ENCODE measurements at places on chromosomes 5 and 9.

DNA sequence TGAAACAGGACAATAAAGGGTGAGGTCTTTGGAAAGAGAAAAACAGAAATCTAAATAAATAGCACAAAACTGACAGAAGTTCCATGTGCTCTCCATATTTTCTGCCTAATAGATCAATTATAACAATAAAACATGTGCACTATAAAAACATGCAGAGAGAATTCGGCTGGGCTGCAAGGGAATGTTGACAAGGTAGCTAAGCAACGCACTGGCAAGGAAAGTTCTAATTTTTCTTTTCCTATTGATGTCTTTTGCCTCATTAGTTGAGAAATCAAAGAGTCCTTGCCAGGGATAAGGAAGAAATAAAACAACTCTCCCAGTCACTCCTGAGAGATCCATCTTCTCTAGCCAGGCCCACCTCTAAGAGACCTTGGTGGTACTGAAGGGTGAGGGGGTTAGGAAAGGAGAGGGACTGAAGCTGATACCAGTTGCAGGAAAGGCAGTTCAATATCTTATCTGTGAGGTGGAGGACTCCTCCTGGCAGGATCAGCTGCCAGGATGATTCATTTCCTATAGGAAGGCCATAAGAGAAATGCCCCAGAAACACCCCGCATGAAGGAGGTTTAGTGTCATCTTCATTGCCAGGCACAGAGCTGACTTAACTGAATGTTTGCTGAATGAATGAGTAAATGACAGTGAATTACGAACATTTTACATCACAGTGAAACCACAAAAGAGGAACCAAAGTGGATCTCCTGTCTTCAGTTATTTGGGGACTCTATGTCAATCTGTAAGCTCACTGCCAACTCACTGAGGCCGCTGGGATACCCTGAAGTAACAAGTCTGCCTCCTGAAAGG lies 63.7 kb upstream of the IFNK start:
- no peak for DNase-seq

DNA sequence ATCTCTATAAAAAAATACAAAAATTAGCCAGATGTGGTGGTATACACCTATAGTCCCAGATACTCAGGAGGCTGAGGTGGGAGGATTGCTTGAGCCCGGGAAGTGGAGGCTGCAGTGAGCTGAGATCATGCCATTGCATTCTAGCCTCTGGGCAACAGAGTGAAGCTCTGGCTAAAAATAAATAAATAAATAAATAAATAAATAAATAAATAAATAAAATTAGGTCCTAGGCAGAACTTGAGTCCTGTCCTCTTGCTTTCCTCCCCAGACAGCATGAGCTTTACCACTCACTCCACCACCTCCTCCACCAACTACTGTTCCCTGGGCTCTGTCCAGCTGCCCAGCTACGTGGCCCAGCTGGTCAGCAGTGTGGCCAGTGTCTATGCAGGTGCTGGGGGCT lies 31.6 kb upstream of the SPZ1 start:
- no peak for DNase-seq

DNA sequence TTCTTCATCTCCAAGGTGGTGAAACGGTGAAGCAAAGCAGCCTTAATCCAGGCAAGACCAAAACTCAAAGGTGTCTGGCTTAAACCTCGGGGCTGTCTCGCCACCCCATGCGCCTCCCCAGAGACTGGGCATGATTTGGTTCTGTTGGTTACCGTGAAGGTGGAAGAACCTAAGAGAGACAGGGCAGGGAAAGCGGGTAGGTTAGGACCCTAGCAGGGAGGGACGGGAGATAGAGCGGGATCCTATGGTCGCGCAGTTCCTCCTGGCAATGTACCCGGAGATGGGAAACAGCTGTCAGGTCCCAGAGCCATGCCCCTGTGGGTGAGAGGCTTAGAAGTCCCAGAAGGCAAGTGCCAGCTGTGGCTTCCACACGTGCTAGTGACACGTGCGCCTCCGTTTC lies 418.3 kb upstream of the IRX1 start:
- DNase-seq: no peak

DNA sequence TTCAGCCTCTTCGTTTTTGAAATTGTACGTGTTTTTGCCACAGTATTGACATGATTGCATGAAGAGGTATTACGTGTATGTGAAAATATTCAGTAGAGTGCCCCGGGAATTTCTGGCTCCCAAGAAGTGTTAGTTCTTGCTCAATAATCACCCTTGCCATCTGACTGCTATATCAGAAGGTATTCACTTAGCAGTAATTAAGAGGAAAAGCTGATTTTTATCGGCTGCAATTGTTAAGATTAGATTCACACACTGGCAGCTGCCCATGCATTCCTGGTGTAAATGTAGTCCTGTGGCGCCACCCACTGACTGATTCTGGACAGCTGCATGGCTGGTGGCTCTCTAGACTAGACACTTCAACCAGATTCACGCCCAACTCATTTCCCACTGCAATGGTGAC lies 440.1 kb upstream of the ADAMTS16 start:
- DNase-seq: no peak

DNA sequence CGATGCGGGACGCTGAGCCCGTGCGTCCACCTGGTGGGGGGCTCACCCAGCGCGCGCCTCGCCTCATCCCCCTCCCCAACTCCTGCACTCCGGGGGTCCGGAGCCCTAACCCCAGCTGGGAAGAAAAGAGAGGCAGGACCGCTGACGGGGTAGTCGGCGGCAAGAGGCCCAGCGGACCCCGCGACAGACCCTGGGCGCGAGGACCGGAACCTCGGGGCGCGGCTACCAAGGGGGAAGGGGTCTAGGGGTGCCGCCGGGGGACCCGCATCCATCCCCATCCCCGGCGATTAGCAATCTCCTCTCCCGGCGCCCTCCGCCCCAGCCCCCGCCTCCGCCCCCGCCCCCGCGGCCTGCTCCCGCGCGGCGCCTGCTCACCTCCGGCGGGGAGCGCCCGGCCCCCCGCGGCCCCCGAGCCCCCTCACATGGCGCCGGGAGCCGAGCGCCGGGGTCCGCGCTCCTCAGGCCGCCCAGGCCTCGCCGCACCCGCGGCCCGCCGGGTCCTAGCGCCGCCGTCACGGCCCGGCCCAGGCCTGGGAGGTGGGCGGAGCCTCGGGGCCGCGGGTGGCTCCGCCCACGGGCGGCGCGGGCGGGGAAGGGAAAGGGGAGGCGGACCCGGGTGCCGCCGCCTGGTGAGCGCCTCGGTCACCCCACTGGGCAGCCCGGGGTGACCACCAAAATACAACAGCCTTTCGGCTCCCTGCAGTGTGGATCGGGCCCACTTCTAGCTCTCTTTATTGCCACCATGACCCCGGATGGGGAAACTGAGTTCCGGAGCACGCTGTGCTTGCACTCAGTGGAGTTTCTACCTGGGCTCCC lies at the start of gene ST6GALNAC6:
Gene ST6GALNAC6 (minus strand): TSS at position 476 of the 816 bp plus-strand sequence. CDS start 1,622 bp downstream, outside the sequence.
- DNase-seq: peak; percentile 94

- DNase-seq: no peak
These were observed 79.4 kb downstream of the AUH start for GRCh38 chr9:91282292-91282691.

- DNase-seq: no peak
These were observed 6.8 kb upstream of the NSD1 start for GRCh38 chr5:177126771-177127170.

DNA sequence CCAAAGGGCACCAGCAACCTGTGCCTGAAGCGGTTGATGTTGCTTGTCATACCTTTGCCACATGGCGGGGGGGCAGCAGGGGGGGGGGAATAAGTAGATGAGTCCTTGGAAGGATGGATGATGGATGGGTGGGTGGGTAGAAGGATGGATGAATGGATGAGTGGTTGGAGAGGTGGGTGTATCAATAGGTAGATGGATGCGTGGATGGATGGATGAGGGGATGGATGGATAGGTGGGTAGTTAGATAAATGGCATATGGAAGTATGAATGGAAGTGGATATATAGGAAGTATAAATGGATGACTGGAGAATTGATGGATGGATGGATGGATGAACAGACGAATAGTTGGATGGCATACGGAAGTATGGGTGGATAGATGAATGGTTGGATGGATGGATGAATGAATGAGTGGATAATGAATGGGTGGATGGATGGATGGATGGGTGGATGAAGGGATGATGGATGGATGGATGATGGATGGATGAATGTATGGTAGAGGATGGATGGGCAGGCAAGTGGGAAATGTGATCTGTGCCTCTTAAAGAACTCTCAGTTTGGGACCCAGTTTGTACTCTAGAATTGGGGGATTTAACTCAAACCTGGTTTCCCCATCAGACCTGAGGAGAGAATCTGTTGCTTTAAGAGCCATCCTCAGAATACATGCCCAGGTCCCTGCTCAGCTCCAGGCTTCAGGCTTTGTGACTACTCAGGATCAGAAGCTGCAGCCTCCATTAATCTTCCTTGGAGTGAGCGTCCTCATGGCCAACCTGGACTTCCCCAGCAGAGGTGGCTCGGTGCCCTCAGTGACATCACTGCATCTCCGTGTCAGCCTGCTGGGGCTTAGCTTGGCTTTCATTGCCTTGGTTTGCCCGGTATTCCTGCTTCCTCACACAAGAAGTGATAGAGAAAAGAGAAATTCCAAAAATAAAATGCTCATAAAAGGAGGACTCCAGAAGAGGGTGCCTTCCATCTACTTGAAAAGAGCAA lies 27.6 kb upstream of the SUSD3 start:
- no peak for DNase-seq

DNA sequence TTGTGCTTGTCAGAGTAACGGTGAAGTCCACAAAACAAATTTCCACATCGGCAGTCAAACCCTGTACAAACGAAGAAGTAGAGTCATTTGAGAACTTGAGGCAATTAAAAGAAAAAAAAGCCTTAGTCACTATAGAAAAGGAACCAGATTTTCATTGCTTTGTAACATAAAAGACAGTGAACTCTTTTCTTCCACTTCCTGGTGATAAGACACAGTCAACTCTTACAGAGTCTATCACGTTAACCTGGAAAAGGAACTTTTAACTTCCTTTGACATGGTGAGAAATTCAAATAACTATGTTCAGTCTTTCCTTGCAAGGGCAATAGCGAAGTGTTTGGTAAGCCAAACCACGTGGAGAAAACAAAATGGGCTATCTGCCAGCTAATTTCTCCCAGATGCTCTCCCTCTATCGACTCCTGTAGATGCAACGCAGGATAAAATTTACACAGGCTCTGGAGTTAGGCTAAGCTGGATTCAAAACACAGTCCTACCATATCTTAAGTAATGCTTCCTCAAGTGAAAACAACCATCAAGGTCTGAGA lies 8.9 kb downstream of the ZFAND5 start:
- peak; percentile 54 for DNase-seq

GRCh38 chr5:160835818-160836528 lies 16.0 kb downstream of the ATP10B start:
- DNase-seq: no peak

DNA sequence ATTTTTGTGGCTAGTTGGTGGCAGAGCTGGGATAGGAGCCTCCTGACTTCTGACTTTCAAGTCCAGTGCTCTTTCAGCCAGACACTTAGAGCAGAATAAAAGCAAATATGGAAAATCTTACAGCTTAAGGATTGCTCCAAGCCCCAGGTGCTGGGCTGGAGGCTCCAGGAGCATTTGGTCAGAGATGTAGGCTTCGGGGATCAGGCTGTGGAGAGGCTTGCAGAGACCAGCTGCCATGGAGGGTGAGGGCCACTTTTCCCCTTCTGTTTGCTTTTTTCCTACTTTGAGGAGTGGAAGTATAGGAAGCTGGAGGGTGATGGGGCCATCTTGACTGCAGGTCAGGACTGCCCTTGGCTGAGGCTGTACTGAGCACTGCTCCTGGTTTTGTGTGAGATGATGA lies 58.9 kb downstream of the RGS3 start:
- no peak for DNase-seq

DNA sequence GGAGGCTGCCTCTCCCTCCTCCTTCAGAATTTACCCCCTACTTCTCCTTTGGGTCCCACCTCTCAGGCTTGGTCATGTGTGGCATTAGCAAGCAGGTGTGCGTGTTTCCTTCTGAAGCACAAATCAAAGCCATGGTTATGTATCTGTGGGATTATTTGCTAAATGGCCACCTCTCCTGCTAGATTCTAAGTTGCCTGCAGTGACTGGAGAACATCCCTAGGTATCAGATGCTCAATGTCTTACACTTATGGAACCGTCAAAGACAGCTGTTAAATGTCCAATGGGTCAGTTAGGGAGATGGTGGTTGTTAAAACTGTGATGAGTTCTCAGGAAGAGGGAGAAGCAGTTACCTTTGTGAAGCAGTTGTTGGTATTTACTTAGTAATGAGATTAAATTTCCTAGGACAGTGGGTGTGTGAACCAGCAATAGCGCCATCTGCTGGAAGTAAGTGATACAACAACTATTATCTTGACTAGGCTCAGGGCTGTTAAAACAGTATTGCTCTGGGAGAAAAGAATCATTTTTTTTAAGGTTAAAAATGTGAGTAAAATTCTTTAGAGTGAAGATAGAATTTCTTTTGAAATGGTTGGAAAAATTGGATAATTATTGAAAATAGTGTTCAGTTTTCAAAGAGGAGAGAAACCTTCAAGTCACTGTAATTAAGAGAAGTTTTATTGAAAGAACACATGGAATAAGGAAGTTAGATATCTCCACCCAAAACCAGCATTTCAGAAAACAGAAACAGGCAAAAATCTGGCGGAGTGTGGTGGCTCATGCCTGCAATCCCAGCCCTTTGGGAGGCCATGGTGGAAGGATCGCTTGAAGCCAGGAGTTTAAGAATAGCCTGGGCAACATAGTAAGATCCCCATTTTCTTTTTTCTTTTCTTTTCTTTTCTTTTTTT lies 71.3 kb downstream of the TMC1 start:
- peak; percentile 85 for DNase-seq

GRCh38 chr5:147554261-147554817 lies 44.5 kb upstream of the DPYSL3 start:
- DNase-seq: peak; percentile 91

Data from adipocyte (in vitro differentiated cells).